GM12891 (cell line): ENCODE measurements at places on chromosomes 3 and 15.
A peak's percentile ranks its signal among the peaks of the same experiment; 100 is the strongest.

GRCh38 chr15:42890161-42890913 lies 30.2 kb downstream of the TTBK2 start:
- no peak for DNase-seq

DNA sequence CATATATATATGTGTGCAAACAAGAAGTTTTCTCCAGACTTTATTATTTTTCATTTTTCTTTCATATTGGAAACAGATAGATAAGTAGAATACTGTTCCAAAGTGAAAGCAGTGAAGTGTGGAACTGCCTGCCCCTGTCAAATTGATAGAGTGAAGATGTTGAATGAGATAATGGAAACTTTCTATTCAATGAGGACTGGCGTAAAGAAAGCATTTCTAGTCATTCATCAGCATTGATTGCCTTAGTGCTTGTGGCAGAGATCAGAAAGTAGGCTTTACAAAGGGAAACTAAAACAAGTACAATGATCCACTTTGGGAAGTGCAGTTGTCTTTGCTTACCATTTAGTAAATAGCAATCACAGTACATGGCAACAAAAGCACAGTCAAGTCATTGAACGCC lies 300.0 kb downstream of the CADM2 start:
- DNase-seq, result no peak

DNA sequence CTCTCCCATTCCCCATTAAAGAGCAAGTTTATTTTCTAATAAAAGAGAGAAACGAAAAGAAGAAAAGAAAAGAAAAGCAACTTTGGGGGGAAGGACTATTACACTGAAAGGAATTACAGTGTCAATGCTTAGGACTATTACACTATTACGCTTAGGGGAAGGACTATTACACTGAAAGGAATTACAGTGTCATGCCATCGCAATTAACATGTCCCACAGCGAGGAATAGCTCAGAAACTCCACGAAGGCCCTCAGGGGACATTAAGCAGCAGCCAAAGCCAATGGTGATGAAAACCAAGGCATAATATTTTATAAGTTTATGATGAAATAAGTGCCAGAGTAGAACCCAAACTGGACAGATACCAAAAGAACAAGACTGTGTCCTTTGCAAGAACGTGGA lies 22.1 kb upstream of the DET1 start:
- DNase-seq, result no peak

DNA sequence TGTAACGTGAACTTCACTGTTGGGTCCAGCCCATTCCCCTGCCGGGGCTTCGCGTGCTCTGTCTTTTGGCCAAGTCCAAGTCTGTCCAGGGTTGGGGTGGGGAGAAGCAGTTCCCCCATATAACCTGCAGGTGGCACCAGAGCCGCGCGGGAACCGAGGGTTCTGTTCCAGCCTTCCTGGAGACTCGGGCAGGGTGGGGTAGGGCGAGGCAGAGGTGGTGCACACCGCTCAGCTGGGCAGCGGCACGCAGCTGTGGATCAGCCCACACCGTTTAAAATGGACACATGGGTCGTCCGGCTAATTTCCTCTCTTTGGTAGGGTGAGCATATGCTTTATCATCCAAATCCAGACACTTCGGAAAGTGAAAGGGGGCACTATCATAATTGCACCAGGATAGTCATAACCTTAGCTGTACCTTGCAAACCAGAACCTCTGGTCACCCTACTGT lies 118.1 kb downstream of the TBC1D2B start:
- DNase-seq, result peak; percentile 52

DNA sequence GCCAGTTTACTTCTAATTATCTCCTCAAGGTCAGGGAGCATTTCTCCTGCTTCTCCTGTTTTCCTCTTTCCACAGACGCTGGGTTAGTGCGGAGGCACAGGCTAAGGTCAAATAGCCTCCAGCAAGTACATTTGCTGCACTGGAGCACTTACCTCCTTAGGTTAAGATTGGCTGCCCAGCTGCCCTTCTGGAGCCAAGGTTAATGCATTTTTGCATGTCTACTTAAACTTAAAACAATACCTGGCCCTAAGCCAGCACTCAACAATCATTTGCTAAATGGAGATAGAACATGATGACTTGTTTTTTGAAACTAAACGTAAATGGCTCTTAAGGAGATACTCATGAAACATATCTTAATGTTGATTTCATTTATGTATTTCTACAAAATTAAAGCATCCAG lies 83.5 kb downstream of the SSR3 start:
- no peak for DNase-seq

DNA sequence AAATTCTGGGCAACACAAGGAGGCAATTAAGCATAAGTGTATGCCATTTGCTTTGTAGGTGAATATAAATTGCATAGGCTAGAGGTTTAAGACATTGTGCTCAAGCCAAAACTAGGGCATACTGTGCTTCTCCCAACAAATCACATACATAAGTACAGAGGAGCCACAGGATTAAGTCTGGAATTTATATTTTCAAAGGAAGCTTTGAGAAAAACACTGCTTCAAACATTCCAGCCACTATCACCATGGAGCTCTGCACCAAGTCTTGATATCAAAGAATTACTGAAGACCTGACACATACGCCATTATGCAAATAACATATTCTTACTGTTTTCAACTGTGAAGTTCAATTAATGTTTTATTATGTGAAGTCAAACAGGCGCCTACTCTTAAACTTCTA lies 119.4 kb upstream of the NPHP3 start:
- DNase-seq, result no peak
